ENCODE measurements at places on chromosomes 4 and X.

DNA sequence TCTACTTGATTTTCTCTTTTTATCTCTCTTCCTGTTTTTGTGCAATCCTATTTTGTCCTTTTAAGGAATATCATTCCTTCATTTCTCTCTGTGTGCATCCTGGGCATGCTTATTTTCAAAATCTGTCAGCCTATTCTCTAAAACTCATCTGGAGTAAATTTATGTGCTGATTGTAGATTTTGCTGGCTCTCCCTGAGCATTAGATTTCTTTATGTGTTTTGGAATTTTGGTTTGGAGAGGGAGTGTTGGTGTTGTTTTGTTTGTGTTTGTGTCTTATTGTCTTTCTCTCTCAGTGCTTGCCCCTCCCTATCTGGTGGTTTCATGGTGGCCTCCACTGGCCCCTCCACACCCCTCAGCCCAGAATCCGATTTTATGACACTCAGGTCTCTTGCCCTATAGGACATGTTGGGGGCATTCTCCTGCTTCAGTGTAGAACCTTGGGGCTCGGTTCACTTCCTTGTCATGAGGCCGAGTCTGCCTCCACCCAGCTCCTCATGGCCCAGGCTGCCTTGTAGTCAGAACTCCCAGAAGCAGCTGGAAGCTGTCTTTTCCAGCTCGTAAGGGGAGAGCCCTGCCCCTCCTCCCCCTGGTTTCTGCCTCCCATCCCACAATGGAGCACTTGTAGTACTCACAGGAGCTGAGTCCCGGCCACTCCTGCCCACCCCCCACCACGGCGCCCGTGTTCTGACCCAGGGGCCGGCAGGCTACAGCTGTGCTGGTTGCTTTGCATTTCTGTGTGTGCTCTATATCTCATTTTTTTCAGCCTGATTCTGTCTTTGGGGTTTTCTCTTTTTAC, 24.5 kb upstream of the PJA1 start:
- peak; percentile 50 for DNase-seq

GRCh38 chr4:16503421-16504100, 277.3 kb upstream of the TAPT1 start:
- DNase-seq = no peak

DNA sequence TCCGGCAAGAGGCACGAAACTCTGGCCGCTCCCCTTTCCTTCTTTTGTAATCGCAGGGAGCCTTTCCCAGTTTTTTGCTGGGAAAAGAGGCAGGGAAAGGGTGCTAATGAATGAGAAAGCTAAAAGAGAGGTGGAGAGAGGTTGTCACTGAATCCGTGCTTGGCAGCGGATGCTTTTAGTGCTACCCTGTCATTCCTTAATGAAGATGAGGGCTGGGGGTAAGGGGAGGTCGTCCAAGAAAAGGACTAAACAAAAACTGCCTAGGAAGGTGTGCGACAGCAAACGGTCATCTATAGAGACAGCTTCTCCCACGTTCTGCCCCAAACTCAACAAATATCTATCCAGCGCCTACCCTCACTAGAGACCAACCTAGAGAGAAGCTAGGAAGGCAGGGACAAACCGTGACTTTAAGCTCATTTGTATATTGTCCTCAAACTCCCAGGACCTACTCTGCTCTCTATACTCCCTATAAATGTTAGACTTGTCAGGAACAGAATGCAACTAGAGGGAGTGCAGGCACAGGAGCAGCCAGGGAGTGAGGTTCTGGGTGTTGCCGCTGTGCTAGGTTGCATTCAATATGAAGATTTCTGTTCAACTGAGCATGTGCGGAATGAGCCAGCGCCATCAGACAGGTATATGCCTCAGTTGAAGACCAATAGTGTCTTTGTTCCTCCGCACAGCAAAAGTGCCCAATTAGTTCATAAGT, 777 bp upstream of the CASK start:
- DNase-seq = peak; percentile 37

DNA sequence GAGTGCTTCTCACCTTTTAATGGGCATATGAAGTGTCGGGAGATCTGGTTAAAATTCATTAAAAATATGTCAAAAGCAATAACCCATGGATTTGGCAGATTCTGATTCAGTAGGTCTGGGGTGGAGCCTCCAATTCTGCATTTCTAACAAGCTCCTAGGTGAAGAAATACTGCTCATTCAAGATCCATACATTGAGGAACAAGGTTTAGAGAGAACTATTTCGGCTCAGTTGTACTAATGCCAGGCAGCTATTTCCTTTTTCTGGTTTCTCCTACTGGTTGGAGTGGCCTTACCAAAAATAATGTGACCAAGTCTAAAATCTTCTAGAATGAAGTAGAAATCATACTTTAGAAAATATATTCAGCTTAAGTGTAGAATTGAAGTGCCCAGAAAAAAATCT, 117.5 kb downstream of the TSPAN7 start:
- DNase-seq = no peak

DNA sequence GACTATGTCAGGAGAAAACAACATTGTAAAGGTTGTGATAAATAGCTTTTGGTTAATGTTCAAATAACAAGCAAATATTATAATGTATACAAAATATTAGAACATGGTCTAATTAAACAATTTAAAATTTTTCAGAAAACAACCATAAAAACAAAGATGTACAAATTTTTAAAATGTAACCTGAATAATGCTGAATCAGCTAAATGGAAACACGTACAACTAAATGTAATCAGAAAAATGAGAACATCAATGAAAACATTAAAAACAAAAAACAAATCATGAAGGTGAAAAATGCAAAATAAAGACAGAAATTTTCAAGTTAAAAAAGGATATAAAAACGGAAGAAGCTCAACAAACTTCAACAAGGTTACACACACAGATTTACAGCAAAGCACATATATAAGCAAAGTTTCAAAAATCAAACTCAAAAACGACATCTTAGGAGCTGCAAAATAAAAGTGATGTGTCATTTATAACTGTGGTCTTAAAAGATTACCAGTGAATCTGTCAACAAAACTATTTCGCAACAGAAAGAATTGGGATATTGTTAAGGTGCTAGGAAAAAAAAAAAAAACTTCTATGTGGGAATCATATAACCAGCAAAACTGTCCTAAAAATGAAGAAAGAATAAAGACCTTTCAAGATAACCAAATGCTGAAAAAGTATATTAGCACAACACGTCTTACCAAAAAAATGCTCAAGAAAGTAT, 31.8 kb downstream of the ZNF732 start:
- no peak for DNase-seq

GRCh38 chrX:106952988-106953387, 32.8 kb downstream of the CLDN2 start:
- DNase-seq = no peak

GRCh38 chr4:73721909-73722308, 18.5 kb upstream of the CXCL8 start:
- no peak for DNase-seq

- no peak for DNase-seq
Measured at GRCh38 chr4:2166253-2166652, 75.7 kb downstream of the HAUS3 start.

DNA sequence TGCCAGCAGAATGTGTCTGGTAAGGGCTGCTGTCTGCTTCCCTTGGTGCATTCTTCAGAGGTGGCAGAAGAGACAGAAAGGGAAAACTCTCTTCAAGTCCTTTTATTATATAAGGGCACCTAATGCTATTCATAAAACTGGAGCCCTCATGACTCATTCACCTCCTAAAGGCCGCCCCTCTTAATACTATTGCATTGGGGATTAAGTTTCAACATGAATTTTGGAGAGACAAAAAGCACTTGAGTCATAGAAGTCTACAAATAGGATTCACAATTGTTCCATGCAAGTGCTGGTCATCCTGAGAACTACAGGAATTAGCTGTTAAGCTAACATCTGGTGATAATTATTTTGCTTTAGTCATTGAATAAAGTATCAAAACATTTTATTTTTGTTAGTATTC, 349.5 kb downstream of the HS3ST1 start:
- DNase-seq = no peak

DNA sequence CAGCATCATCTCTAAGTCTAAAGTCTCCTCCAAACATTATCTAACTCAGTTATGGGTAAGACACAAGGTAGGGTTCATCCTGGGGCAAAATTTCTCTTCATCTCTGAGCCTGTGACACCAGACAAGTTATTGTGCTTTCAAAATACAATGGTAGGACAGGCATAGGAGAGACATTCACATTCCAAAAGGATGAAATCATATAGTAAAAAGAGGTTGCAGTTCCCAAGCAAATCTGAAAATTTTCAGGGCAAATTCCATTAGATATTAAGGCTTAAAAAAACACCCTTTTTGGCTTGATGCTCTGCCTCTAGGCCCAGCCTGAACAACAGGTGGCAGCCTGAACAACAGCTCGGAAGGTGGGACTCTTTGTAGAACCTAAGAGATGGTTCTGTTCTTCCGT, 448.3 kb upstream of the SLIT2 start:
- DNase-seq = no peak

DNA sequence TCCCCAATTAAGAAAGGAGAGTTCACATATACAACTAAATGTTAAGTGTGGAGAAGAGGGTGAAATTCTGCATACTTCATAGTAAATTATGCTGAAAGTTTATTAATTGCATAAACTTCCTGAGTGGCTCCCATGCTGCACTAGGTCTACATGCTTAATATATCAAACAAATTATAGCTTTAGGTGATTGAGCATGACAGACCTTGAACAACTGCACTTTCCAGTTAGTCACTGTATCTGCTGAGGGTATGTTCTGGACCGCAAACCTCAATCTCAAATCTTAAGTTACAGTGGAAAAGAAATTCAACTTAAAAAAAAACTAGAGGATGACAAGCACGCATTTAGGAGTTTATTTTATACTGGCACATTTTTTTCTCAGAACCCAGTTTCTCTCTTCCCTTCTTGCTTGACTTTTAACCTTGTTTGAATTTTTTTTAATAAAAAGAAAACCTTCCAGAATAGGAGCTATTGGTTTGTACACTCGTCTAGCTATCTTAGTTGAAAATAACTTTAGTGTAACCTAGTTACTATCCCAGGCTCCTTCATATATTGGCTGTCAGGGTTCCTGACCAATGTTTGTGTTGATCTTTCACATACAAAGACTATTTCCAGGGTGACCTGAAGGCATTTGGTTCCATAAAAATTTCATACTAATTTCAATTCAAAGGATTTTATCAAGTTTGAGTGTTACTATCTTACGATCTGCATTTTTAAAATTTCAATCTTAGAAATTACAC, 10.2 kb upstream of the FAM120C start:
- no peak for DNase-seq

GRCh38 chr4:184382189-184382846, 92.0 kb downstream of the IRF2 start:
- no peak for DNase-seq

DNA sequence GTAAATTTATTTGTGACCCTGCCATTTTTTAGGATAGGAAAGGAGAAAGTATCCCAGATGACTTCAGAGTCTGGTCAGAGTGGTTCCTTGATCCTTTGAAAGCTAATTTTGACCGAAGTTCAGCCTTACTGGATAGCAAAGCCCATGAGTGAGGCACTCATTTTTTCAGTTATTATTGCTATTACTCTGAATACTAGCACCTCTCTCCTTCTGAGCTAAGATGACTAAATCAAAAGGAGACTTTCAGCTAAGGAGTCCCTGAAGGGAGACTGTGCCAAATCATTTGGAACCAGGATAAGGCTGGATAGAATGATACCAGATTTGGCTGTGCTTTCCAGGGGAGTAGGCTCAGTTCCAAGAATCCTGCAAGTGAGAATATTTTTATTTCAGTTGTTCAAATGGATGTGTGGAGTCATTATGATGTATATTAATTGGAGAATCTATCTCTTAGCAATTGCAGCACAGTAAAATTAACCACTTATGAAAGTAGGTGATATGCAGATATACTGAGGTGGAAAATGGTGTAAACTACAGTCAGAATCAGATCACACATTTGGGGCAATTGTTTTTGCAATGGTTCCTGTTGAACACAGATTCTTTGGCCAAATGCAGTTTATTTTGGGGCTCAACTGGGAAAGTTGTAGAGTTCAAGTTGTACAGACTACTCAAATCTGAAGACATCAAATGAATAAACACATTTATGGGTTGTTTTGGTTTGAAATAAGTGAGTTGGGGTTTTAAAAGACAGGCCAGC, 1.2 kb downstream of the P2RY10 start:
- DNase-seq = no peak

Measured in left hindlimb (tissue), 1 donor.